GM23248 (cell line): ENCODE measurements at places on chromosomes 3 and 15.

GRCh38 chr3:16496008-16496407 is 17.5 kb downstream of the RFTN1 start:
- DNase-seq = no peak

DNA sequence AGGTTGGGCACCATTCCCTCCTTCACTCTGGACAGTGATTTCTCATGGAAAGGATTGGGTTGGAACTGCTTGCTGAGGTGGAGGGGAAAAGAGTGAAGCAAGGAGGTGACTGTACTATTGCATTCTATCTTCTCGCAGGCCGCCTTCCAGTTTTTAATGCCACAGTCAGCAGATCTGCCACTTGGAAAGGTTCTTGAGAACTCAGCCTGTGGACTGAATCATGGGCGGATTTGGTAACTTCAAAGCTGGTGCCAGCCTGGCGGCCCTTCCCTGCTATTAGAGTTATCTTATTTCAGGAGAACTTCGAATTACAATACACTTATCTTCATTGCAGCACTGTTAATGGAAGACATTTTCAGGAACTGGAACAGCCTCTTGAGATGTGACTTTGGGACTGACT is 23.1 kb upstream of the SLC28A2 start:
- peak; percentile 4 for DNase-seq

GRCh38 chr3:52144796-52145735 is 9.2 kb downstream of the POC1A start:
- no peak for DNase-seq

DNA sequence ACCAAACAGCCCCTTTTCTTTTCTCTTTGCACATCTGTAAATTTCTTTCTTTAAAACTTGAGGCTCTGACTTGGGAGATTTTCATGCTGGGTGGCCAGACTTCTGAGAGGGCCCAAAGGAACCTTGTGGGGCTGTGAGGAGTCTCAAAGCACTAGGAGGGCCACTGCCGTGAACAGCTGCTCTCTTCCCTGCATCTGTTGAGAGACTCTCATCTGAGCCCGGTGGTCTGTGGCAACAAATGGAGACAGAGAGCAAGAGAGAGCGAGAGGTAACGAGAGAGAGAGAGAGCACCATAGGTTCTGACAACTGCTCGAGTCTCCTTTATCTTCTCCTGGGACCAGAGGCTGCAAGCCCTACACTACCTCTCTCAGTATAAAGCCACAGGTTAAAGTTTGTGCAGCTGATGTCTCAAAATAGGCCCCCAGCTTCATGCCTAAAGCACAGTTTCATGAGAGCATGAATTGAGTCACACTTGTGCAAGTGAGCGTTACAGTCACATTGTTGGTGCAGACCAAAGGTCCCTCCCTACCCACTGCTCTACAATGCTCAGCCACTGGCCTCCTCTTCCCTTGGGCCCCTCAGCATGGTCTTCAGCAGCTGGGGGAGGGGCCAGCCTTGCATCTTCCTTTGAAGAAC is 60.7 kb downstream of the ZNF621 start:
- DNase-seq = no peak

DNA sequence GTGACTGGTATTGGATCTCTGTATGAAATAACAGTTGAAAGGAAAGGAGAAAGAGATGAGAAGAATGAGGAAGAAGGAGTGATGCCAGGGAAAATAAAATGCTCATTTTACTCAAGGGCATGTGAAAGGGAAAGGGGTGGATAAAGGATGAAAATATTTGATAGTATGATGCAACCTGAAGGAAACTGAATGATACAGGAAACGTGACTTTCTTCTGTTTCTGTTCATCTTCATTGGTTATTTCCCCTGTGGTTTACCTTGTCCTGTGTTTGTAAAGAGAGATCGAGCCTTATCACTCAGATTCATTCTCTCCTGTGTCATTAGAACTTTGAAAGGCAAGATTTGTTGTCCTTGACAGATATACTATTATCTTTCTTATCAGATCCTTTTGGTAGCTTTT is 243.6 kb upstream of the SLITRK3 start:
- no peak for DNase-seq

GRCh38 chr15:40486066-40486770 is 15.4 kb downstream of the CHST14 start:
- no peak for DNase-seq
